ENCODE measurements at places on chromosomes 13 and 19. TPM values are rescaled to one million over a fixed set of nuclear protein-coding genes. Genes with fewer than 3 reads are reported as not detected.

DNA sequence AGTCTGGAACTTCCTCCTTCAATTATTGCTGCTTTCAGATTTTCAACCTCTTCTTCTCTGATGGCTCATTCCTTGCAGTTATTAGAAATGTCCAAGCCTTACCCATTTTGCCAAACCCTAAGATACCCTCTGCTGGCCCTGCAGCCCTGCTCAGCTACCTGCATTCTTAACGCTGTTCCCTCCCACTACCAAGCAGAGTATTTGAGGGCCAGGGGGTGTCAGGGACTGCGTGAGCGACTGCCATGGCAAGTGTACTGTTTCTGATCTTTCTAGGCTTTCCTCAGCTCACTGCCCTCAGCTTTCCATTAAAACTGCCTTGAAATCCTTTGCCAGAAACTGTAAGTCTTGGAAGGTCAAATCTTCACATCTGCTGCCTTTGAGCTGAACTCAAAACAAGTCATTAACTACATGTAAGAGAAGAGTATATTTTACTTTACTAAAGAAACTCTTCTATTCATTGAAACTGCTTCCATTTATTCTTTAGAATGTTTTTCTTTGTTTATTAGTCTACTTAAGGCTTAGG lies 41.0 kb downstream of the HS6ST3 start:
- no peak for DNase-seq

The SYNE4 gene
- total RNA-seq, result not detected

DNA sequence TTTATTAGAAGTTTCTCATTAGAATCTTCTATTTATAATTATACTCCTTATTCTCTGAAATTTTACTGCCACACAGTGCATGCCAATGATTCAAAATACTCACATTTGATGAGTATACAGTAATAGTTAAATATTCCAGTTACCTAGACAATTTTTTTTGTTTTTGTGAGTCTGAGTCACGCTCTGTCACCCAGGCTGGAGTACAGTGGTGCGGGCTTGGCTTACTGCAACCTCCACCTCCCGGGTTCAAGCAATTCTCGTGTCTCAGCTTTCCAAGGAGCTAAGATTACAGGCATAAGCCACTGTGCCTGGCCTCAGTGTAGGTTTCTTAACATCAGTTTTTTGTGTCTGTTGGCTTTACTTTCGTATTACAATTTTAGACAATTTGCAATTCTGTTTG lies 87.1 kb downstream of the ZNF486 start:
- no peak for DNase-seq

- DNase-seq, result no peak
These were observed 22.1 kb downstream of the EDNRB start for GRCh38 chr13:77896536-77896935.

The CCL25 gene
- total RNA-seq, result not detected

- no peak for DNase-seq
These were observed 354.8 kb downstream of the SUCLA2 start for GRCh38 chr13:47646298-47646697.

- no peak for DNase-seq
These were observed 24.0 kb upstream of the OLFM4 start for GRCh38 chr13:53004573-53004972.

The ZNF784 gene
- 10.2 TPM for total RNA-seq

GRCh38 chr19:46785980-46786235 lies 2.5 kb downstream of the SLC1A5 start:
- DNase-seq, result no peak

- no peak for DNase-seq
These were observed 14.9 kb downstream of the COG3 start for GRCh38 chr13:45479661-45480060.

The GRIN3B gene
- total RNA-seq, result not detected

DNA sequence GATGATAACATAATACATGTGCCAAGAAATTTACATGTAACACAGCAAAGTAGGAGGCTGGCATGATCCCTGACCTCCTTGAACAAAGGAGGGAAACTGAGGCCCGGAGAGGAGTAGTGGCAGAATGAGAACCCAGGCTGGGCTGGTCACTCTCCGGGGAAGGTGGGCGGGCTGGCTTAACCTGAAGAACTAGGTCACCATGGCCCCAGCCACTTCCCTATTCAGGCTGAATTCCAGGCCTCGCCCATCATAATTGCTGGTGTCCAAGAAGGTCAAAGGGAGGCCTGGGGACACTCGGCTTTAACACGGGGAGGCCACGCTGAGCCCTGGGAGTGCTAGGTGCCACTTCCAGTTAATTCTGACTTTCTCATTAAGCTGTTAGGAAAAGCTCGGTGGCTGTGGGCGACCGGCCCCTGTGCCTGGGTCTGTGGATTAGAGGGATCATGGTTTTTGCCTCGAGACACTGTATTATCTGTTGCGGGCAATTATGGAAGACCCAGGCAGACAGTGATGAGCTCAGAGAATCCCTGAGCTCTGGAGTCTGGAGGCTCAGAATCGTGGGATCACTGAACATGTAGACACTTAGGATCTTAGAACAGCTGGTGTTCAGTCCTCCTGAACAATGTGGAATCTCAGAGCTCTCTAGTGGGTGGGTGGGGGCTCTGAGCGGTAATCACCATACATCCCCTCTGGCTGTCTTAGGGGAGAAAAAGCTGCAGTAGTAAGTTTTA lies 5.0 kb upstream of the TINCR start:
- no peak for DNase-seq

GRCh38 chr19:7083076-7083956 lies 13.8 kb downstream of the ZNF557 start:
- DNase-seq, result peak; percentile 6

- DNase-seq, result no peak
These were observed 16.5 kb downstream of the SHANK1 start for GRCh38 chr19:50702871-50703829.

DNA sequence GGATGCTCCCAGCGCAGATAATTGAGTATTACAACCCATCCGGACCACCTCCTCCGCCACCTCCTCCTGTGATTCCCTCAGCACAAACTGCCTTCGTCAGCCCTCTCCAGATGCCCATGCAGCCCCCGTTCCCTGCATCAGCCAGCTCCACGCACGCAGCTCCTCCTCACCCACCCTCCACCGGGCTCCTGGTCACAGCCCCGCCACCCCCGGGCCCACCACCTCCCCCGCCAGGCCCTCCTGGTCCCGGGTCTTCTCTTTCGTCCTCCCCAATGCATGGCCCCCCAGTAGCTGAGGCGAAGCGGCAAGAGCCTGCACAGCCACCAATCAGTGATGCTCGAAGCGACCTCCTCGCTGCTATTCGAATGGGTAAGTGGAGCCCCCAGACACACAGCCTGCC lies 78.0 kb downstream of the GPR12 start:
- DNase-seq, result no peak

The NACC1 gene
- total RNA-seq, result 48.9 TPM

The ZNF582 gene
- not detected for total RNA-seq

The ZNF443 gene
- total RNA-seq, result not detected

DNA sequence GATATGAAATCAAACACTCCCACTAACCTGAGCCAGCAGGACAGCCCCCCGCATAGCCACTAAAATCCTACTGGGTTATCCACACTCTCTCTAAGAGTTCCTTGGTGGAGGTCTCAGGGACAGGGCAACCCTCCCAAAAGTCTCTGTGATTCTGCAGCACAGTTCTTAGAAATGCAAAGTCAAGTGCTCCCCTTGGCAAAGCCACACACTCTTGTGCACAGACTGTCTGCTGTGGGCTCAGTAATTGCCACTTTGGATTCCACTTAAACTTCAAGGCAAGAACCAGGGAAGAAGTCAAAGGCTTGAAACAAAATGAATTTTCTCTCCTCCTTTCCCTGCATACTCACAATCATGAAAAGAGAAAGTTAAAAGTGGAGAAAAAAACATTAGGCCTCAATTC lies 61.5 kb downstream of the DOCK9 start:
- DNase-seq, result peak; percentile 65

The C1QTNF9 gene
- not detected for total RNA-seq

- DNase-seq, result no peak
These were observed 9.0 kb upstream of the CD70 start for GRCh38 chr19:6599866-6600454.

The ZNF446 gene
- total RNA-seq, result 5.1 TPM

The PSG4 gene
- not detected for total RNA-seq

GRCh38 chr13:49998714-49999624 lies 2.1 kb downstream of the TRIM13 start:
- DNase-seq, result no peak

The ANKRD24 gene
- total RNA-seq, result 0.05 TPM

DNA sequence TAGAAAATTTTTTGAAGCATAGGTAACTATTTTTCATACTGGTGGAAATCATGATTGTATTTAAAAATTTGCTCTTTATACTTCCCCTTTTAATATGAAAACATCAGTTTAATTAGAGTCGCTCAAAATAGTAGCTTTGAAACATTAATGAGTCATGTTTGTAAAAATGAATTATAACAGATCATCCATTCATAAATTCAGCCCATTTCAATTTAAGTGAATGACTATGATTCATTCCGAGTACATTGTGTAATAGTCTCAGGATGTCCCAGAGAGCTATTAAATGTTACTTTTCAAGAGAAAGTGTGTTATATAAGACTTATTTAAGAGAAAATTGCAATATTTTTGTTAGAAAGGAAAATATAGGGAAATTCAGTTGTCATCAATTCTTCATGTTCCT lies 111.0 kb downstream of the FNDC3A start:
- DNase-seq, result no peak

DNA sequence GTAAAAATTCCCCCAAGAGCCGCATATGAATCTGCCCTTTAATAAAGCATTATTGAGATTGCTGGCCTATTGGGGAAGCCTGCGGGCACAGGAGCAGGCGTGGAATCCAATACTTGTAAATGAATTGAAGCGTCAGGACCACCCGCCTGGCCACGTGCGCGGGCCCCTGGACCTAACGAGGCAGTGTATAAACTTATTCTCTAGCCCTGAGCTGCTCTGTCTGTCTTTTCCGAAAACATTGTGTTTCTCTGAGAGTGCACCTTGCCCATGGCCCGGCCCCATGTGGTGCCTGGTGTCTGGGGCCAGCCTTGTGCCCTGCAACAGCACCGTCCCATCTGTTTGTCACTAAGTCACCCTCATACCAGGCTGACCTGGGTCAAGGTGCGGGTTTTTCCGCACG lies 14.4 kb downstream of the UBXN6 start:
- no peak for DNase-seq

DNA sequence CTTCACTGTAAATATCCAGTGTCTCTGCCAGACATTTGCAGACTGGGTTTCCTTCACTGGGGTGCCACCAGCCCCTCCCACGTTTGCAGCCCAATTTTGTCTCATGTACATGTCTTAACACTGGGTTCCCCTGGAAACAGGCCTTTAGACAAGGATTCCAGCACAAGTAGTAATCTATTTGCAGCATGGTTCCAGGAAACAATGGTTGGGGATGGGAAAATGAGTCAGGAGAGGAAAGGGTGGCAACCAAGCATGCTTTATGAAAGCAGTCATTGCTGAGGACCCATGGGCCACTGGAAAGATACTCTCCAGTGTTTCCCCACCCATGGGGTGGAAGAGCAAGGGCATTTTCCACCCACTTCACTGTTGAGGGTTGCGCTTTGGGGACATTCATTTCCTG lies 53.6 kb upstream of the FARP1 start:
- no peak for DNase-seq
